ENCODE measurements at places on chromosomes 3 and 15.

DNA sequence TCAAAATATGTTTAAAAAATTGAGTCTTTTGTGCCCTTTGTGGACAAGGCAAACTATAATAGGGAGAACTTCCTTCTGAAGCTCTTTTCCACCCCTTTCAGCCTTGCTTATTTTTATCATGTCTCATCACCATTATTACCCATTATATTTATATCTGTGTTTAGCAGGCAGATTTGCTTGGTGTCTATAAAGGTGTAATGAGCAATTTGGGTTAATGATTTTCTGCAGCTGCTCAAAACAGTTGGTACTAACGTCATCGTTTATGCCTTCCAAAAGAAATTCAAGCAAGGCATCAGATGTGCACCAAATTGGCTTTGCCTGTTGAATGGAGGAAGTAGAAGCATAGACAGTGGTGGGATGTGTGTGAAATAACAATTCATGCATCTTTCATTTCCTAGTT is 483.7 kb upstream of the SGO1 start:
- DNase-seq: no peak

GRCh38 chr3:129412542-129413198 is 15.8 kb downstream of the EFCAB12 start:
- no peak for DNase-seq

DNA sequence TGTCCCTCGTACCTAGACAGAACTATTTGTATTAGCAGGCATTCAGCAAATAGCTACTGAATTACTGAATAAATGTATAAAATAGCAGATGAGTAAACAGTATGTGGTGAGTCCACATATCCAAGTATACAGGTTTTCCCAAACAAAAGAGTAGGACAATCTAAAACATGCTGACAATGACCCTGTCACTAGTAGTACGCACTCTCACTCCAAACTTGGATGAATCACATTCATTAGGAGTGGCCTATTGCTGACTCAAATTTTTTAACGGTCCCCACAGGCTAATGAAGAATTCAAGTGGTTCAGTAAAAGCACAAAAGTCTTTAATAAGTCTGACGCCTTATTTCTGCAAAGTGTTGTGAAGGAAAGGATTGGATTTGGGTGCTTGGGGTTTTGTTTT is 449.3 kb upstream of the THBS1 start:
- no peak for DNase-seq

DNA sequence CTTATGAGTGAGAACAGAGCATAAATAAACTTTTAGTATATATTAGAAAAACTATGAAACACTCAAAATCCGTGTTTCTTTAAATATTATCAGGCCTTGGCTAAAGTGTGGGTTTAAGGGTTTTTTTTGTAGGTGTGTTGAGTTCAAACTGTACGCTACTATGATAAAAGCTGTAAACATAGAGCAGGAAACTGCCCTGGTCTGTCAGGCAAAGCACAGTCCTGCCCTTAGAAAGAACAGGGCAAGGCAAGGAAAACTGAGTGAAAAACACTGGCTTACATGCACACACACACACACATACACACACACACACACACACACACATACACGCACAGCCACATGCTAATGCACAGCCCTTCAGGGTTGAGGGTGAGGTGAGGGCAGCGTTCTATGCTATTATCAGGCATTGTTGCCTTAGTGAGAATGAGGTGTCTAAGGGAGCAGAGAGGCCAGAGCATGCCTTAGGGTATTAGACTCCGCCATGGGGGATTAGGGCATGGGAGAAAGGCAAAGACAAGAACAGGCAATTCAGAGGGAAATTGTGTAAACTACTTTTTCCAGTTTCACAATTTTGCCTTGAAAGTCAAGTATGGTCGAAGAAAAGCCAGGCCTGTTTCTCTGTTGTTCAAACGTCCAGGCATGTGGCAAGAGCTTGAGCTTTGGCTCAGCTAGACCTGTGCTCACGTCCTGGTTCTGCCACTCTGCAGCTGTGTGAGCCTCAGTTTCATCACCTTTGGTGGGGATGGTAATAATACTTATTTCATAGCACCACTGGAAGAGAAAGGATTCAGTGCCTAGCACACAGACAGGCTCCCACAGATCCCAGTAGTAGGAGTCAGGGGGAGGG is 36.3 kb upstream of the TPM1 start:
- DNase-seq: peak; percentile 67

DNA sequence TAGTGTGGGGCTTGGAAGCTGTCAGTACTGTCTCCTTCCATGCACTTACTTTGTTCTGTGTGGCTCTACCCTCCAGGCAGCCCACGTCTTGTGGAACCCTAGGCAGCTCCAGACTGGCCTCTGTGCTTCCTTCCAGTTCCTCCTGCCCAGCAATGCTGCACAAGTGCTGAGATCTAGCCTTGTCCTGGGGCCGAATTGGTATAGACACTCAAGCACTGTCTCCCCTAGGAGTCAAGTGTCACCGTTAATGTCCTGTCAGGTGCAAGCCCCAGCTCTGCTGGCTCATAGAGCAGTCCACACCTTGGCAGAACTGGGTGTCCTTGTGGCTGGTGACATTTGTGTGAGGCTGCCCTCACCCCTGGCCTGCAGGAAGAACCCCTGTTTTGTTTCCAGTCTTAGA is 130.1 kb downstream of the EEFSEC start:
- no peak for DNase-seq

DNA sequence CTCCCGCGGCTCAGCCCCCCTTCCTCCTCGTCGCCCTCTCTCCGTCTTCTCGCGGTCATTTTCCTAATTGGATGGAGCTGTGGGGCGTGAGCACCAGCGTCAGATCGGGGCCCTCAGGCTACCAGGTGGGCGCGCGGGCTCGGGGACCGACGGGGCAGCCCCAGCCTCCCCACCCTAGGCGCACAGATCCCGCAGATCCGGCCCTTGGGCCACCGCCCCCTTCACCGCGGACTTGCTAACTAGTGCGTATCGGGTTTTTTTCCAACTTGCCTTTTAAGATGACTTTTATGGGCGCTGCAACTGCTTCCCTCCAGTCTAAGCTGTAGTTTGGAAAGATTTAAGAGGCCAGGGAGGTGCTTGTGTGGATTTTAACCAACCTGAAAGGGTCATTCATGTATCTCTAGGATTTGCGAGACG is 1.3 kb downstream of the ZNF710 start:
- peak; percentile 62 for DNase-seq

- no peak for DNase-seq
Measured at GRCh38 chr3:180059356-180059755, 22.6 kb upstream of the PEX5L start.

GRCh38 chr15:87713475-87713879 is 543.1 kb downstream of the NTRK3 start:
- no peak for DNase-seq

- DNase-seq: no peak
Measured at GRCh38 chr3:46374755-46375154, 4.0 kb downstream of the CCR5 start.

GRCh38 chr3:194339356-194339755 is 11.8 kb downstream of the CPN2 start:
- peak; percentile 50 for DNase-seq

DNA sequence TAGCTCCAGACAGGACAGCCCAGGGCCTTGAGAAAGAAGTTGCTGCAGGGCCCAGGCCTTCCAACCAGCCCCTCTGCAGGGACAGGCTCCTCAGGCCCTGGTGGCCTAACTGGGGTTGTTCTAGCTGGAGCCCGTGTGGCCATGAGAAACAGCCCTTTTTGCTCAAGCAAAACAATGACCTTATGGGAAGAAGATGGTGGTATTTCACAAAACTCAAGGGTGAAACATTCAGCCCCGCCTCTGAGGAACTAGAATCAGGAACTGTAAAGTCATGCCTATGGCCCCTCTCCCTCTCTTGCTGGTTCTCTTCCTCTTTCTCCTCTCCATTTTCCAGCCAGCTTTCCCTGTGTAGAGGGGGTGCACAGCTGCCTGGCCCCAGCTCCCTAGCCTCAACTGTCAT is 273.3 kb downstream of the RPLP1 start:
- no peak for DNase-seq

DNA sequence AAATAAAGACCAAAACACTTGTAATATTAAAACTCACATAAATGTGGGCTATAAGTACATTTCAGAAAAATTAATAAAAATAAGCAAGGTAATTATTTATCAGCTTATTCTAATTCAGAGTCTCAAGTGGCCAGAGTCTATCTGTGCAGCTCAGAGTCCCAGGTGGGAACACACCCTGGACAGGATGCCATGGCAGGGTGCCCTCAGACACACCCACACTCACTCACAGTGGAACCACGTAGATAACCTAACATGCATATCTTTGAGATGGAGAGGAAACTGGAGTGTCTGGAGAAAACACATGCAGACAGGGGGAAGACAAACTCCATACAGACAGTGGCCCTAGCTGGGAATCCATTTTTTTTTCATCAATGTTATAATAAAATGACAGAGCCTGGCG is 37.2 kb downstream of the FSIP1 start:
- DNase-seq: no peak

DNA sequence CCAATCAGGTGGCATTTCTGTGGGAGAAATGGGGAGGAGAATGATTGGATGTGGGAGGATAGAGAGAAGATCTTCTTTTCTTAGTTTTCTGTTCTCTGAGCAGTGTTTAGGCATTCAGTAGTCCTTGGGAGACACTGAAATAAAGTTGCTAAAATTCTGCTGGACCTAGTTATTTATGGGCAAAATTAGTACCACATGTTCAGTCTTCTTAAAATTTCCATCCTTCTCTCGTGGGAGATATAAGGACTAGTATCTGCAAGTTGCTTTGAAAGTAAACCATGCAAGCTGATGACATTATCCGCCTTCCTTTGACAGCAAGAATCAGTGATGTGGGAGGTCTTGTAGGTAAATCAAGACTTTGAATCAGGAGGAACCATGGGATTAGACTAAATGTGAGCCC is 19.9 kb upstream of the CHST2 start:
- DNase-seq: no peak

DNA sequence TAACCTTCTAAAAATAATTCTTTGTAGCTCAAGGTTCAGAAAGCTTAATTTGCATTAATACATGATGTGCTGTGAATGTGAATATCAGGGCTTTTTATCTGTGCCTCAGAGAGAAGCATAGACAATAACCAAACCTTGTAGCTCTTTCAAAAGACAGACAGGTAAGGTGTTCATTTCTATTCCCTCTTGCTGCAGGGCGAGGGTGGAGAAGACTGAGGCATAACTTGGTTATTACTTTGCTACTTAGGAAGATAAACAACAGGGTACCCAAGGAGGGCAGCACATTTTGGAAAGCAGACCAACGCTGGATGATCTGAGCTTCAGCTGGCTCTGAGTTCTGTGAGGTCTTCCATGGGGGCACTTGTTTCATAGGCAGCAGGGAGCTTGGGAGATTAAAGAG is 408.6 kb upstream of the RARB start:
- DNase-seq: no peak

DNA sequence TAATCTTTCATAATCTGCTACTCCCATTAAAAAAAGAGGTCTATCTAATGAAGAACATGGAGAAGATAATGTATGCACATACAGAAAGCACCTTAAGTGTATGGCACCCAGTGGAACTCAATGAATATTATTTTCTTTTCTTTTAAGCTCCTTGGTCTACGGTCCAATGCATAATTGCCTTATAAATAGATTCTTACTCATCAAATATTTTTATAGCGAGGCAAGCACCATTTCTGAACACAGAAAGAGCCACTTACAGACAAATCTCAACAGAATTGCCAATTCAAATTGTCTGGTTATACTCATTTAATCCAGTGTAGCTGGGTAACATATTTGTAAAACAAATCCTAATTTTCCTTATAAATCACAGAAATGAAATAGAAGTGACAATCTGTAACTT is 6.3 kb downstream of the PDZRN3 start:
- DNase-seq: no peak

GRCh38 chr15:90394074-90394473 is 6.0 kb downstream of the IQGAP1 start:
- no peak for DNase-seq
